ENCODE measurements at places on chromosomes 13 and 19.

- DNase-seq: no peak
Measured at GRCh38 chr13:43374621-43375020, 351.2 kb downstream of the DNAJC15 start.

DNA sequence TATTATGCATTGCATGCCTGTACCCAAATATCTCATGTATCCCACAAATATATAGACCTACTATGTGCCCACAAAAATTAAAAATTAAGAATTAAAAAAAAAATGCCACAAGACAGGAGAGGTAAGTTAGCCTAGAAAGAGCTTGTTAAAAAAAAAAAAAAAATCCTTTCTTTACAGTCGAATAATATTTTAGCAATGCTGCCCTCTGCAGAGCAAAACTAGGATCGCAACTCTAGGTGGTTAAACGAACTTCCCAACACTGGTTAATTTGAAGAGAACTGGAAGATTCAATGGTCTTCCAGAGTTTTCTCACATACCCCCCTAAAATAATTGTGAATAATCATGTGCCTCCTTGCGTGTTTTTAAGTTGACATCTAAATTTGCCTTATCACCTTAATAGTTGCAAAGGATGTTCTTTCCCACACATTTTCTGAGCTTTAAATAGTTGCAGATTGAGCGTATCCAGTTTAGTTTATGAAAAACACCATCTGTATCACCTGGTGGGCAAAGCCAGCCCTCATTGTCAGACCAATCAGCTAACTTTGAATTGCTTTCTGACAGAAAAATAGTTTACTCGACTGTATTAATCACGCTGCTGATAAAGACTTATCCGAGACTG, 47.4 kb upstream of the RCBTB2 start:
- peak; percentile 60 for DNase-seq

- DNase-seq: no peak
Measured at GRCh38 chr19:55179606-55180484, at the start of gene SYT5. SYT5 (minus strand) TSS chr19:55180289; CDS start chr19:55179041, 1,248 bp downstream.

GRCh38 chr19:50843701-50844221, 10.4 kb upstream of the KLK15 start:
- no peak for DNase-seq

- no peak for DNase-seq
Measured at GRCh38 chr13:48317511-48318376, 14.2 kb downstream of the RB1 start.

GRCh38 chr19:47445937-47446402, 25.7 kb downstream of the SLC8A2 start:
- peak; percentile 93 for DNase-seq

DNA sequence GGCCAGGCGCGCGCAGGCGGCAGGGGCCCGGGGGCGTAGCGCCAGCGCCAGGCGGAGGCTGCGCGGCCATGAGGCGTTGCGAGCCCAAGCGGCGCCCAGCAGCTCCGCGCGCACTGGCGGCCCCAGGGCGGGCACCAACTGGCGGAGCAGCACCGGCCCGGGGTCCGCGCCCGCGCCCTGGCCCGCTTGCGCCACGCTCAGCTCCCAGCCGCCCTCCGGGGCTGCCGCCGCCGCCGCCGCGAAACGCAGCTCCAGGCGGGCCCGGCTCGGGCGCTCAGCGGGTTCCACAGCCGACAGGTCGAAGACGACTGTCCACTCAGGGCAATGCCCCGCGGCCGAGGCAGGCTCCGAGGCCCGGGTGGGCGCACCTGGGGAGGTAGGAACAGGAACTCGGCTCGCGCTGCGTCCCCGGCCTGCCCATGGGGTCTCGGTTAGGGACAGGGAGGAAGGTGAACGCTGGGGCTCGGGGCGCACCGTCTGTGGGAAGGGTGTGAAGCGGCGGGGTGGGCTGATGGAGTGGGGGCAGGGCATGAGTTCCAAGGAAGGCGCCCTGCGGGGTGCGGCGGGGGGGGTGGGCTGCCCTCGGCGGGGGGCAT, 26.8 kb downstream of the CERS1 start:
- DNase-seq: peak; percentile 44

- no peak for DNase-seq
Measured at GRCh38 chr19:45139286-45140143, 21.3 kb downstream of the NKPD1 start.

- DNase-seq: no peak
Measured at GRCh38 chr13:29573190-29573589, 22.3 kb downstream of the SLC7A1 start.

Data from cerebellum (tissue), 4 donors.